ENCODE measurements at places on chromosomes 16 and 17. TPM values are rescaled to one million over a fixed set of nuclear protein-coding genes. Genes with fewer than 3 reads are reported as not detected.
A peak's percentile ranks its signal among the peaks of the same experiment; 100 is the strongest.

TPSD1 gene
- not detected for total RNA-seq

HEATR9 gene
- total RNA-seq: not detected

DNA sequence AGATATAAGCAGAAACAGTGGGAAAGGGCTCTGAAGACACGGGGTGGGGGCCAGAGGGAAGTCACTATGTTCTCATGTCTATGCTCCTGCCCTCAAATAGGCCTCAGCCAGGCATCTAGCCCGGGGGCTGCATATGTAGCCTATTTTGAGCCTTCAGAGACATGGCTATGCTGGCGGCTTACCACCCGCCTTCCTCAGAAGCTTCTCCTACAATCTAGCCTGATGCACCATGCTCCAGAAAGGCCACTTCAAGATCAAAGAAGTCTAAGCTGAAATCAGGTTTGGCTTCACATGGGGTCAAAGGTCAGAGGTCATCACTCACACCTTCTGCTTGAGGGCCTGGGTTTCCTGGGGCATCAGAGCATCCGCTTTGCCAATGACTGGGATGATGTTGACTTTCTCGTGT lies 1.6 kb downstream of the SEPTIN1 start:
- no peaks in the 10 kb centered on the region for H3K27me3 ChIP-seq
- H3K4me3 ChIP-seq: no peak overlapping the region
- DNase-seq: no peak
- peaks cover 14% of the 10 kb centered on the region for H3K4me1 ChIP-seq
- H3K36me3 ChIP-seq: no peaks in the 10 kb centered on the region

GRCh38 chr16:31265329-31266245 lies 5.8 kb downstream of the ITGAM start:
- no peak overlapping the region for H3K27ac ChIP-seq
- no peaks in the 10 kb centered on the region for H3K27me3 ChIP-seq
- H3K4me3 ChIP-seq: no peak overlapping the region
- H3K4me1 ChIP-seq: no peaks in the 10 kb centered on the region
- DNase-seq: no peak
- no peaks in the 10 kb centered on the region for H3K36me3 ChIP-seq

GRCh38 chr17:60358606-60359225 lies 33.2 kb downstream of the USP32 start:
- peak overlapping the region; percentile 23 for H3K27ac ChIP-seq
- no peak for DNase-seq
- no peaks in the 10 kb centered on the region for H3K4me1 ChIP-seq
- H3K27me3 ChIP-seq: no peaks in the 10 kb centered on the region
- no peaks in the 10 kb centered on the region for H3K36me3 ChIP-seq

Data from neural progenitor cell (in vitro differentiated cells).